ENCODE measurements at places on chromosomes 7 and 10.

GRCh38 chr10:116669080-116669479 is 48.3 kb downstream of the PNLIPRP2 start:
- DNase-seq = no peak

DNA sequence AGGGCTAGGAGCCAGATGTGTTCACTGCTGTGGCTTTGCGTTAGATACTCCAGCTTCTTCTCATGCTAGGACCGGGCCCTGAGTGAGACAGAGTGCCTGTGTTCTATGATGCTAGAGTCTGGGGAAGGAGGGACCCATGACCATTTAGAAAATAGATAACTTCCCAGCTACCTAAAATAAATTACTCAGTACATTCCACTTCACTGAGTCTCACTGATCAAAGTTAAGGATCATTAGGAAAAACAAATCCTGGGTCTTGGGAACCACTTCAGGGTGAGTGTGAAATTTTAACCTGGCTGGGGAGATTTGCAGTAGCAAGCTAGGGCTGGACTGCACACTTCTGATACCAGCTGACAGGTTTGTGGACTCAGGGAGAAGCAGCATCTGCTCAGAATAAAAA is 138.1 kb downstream of the EMX2 start:
- no peak for DNase-seq

- DNase-seq = no peak
Measured at GRCh38 chr10:26485150-26485941, 47.2 kb downstream of the APBB1IP start.

GRCh38 chr7:130232209-130232608 is 24.5 kb downstream of the SSMEM1 start:
- no peak for DNase-seq

- no peak for DNase-seq
Measured at GRCh38 chr10:35346248-35346647, 9.9 kb downstream of the CCNY start.

Measured in stimulated activated CD4-positive, alpha-beta T cell treated with anti-CD3 and anti-CD28 coated beads, Interleukin-1b, Interleukin-23, amount 100 ng/mL, for 1 hour (primary cell).